ENCODE measurements at places on chromosomes 3 and 15.

- no peak for DNase-seq
Measured at GRCh38 chr15:40253167-40253790, 14.4 kb downstream of the PAK6 start.

DNA sequence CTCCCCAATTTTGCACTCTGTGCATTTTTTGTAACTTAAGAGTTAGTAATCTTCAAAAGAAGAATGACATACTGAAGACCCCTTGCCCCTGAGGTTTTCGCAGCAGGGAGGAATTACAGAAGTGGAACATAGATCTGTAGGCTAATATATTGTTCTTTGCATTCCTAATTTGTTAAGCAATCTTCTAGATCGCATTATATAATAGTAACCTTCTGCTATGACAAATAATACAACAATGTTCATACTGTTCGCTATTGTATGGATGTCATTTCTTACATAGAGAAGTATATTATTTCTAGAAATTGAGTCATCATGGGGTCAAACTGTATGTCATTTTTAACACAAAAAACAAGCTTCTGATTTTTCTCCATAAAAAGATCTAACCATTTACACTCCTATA lies 95.8 kb upstream of the TGFBR2 start:
- no peak for DNase-seq

- no peak for DNase-seq
Measured at GRCh38 chr15:78174401-78174800, 25.2 kb downstream of the IDH3A start.

- DNase-seq, result peak; percentile 15
Measured at GRCh38 chr3:184133840-184134745, 1.1 kb upstream of the EIF2B5 start.

- DNase-seq, result no peak
Measured at GRCh38 chr3:5347486-5347885, 160.0 kb downstream of the EDEM1 start.

GRCh38 chr3:52246264-52246620 lies 683 bp downstream of the PPM1M start:
- DNase-seq, result no peak

GRCh38 chr3:146777941-146778340 lies 172.8 kb upstream of the PLSCR5 start:
- DNase-seq, result no peak

GRCh38 chr15:72136170-72137051 lies 18.2 kb downstream of the SENP8 start:
- DNase-seq, result peak; percentile 81

GRCh38 chr3:72175296-72175858 lies 390.4 kb upstream of the PROK2 start:
- no peak for DNase-seq

DNA sequence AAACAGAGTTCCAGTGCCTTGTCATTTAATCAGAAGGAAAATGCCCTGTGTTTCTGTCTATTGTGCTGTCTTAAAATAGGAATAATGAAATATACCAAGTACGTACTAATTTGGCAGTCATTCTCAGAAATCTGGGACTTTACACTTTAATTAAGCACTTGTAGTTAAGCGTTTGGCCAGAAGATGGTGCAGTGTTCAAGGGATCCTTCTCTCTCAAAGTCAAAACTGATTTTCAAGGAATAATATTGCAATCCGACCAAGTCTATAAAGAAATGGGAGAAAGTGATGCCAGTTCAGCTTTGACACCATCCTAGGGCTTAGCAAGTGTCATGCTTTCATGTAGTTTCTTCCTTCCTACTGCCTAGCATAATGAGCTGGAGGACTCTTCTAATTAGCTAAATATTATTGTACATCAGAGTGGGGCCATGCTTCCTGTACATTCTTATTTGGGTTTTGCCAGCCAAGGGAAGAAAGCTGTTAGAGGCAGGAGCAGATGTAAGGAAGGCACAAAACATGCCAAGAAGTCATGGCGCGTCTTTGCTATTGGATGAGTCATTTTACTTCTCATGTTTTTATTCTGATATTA lies 64.8 kb downstream of the SAMMSON start:
- DNase-seq, result no peak

DNA sequence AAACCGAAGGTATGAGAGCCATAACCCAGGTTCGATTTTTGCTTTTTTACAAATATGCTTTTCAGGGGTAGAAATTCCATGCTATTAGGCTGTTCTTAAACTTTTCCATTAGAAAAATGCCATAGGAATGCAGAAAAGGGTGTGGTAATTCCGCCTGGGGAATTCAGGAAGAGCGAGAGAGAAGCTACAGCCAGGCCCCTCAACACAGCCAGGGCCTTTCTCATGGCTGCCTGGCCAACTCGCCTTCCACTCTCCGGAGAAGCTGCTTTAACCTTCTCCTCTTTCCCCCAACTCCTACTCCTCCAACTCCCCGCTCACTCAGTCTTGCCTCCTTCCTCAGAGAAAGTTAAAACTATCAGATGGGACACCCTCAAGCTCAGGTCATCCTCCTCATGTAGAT lies 9.1 kb upstream of the TICRR start:
- no peak for DNase-seq

DNA sequence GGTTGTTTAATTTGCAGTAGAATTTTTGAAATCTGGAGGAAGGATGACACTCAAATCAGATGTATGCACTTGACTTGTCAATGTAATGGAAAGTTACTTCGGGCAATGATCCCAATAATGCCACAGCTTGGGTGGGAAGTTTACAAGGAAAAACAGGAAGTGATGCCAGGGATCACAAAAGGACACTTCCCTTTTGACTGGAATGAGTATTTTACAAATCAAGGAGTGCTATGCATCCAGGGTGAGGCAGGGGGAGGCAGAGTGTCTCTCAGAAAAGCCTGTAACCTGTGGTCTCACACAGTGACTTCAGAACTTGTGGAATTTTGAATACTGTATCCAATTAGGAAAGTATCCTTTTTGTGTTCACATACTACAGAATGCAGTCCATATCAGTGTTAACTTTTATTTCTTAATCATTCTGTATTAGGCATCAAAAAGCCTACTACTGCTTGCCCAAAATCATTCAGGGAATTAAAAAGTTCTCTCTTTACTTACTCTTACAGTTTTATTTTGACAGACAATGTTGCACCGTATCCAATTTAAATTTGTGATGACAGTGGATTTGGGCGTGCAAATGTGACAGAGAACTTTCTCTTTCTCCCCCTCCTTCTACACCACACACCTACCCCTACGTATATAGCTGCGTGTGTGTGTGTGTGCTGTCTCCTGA lies 445.1 kb downstream of the MECOM start:
- DNase-seq, result no peak

DNA sequence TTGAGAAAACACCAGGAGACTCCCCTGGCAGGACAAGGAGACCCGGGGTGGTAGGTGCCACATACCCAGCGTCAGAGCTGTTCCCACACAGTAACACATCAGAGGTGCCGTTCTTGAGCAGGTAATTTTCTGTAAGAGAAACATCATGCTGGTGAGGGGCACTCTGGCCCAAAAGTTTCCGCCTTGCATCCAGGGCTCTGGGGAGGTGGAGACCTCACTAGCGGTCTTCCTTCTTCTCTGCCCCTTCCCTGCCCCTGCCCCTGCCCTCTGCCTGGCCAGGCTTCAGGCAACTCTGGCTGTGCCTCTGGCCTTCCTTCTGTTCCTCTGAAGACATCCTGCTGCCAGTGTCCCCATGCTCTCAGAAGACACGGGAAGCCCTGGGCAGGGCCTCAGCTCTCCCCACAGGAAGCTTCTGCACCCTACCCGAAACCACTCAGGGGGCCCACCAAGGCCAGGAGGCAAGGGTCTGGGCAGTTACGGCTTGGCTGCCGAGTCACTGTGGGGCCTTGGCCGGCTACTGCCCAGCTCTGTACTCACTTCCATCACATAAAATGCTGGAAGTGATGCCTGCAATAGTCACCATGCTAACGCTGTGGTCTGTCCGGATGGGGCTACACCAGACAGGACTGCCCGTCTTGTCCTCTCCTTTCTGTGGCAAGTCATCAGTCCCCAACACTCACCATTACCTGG lies 41.3 kb downstream of the SCN5A start:
- DNase-seq, result no peak

All from NCI-H1417 treated with DMSO at 0.1 percent for 48 hours (cell line).